ENCODE measurements at places on chromosomes 2 and 18. TPM values are rescaled to one million over a fixed set of nuclear protein-coding genes. Genes with fewer than 3 reads are reported as not detected.
A peak's percentile ranks its signal among the peaks of the same experiment; 100 is the strongest.

- DNase-seq = no peak
These were observed 334.7 kb upstream of the GULP1 start for GRCh38 chr2:187956906-187957534.

- DNase-seq = peak; percentile 78
These were observed at the start of gene CCBE1 for GRCh38 chr18:59697236-59697932. TSS of gene CCBE1 (minus strand) at chr18:59697423.

DNA sequence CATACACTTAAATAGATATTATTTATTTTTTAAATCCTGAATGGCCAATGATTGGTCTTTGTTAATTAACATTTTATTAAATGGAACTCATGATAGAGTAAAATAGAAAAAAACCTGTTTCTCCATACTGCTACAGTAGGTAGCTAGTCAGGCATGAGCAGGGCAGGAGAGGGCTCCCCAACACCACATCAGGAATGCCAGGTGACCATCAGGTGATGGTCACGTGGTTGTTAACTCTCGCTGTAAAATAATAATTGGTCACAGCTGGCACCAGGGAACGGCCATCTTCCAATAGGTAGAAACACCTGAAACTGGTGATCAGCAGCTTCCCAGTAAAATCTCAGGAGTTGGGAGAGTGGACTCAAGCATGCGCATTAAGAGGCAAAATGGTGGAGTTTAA, 172.2 kb downstream of the MEIS1 start:
- DNase-seq = no peak

DNA sequence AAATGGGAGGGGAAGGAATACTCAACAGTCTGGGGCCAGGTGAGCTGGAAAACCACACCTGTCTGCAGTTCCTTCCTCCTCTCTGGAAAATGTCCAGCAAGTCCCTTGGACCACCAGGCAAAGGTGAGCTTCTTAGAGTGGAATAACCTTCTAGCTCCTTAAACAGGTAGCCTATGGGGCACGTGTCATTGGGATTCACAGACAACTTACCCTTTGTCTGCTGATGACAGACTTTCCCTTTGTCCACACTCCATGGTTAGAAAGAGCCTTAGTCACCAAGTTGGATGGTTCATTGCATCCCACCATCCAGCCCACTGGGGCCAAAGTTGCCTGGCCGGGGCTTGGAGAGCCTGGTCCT, 98.0 kb upstream of the ITGA6 start:
- DNase-seq = no peak

DNA sequence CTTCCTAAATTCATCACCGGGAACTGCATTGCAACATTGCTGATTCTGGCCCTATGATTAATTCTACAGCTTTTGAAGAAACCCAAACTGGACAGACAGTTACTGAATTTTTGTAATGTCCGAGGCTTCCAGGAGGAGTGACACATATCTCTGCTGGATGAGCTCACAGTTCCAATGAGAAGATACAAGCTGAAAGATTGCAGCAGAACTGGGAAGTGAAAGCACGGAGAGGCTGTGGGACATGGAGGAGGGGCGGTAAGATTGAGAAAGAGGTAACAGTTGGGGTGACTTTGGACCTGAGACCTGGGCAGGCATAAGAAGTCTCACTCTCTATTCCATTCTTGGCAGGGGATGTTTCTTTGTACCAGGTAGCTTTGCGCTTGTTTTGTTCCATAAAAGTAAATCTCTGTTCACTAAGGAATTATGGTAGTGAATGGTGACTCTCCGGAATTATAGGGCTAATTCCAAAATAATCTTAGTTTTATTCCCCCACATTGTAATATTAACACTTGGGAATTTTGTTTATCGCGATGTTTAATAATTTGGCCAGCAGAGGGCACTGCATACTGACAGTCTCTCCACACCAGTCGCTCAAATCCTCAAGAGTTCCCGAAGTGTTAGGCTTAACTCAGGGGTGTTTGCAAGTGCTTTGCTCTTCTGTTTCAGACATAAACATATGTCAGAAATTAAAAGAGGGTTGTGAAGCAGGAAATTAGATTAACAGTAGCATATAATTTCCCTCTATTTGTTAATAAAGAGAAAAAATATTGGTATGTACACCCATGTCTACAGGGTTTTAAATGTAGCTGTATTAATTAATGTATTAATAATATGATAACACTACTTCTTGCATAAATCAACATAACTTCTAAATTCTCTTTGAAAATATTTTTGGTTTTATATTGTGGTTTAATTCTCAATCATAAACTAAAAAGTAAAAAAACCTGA, 201.4 kb downstream of the SOCS6 start:
- peak; percentile 73 for DNase-seq

- DNase-seq = peak; percentile 34
These were observed 109.8 kb upstream of the SIX2 start for GRCh38 chr2:45119038-45119437.

GRCh38 chr2:239750045-239750835, 274.9 kb downstream of the NDUFA10 start:
- no peak for DNase-seq

DNA sequence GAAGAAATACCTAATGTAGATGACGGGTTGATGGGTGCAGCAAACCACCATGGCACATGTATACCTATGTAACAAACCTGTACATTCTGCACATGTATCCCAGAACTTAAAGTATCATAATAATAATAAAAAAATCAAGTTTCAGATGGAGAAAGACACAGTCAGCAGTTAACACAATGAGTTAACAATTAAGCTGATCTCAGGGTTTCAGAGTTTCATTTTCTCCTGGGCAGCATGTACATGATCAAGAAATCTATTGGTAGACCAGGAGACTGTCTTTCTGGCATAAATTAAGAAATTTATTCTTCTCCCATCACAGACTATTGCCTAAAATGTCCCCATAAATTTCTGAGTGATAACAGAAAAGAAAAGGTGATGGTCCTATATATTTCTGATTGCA, 155.3 kb downstream of the RAD51AP2 start:
- DNase-seq = no peak

GRCh38 chr2:168054657-168055056, 192.7 kb downstream of the STK39 start:
- DNase-seq = no peak

- DNase-seq = no peak
These were observed 225.5 kb upstream of the TMEM200C start for GRCh38 chr18:6120820-6121279.

- no peak for DNase-seq
These were observed 109.2 kb upstream of the MAP2 start for GRCh38 chr2:209314653-209315052.

DNA sequence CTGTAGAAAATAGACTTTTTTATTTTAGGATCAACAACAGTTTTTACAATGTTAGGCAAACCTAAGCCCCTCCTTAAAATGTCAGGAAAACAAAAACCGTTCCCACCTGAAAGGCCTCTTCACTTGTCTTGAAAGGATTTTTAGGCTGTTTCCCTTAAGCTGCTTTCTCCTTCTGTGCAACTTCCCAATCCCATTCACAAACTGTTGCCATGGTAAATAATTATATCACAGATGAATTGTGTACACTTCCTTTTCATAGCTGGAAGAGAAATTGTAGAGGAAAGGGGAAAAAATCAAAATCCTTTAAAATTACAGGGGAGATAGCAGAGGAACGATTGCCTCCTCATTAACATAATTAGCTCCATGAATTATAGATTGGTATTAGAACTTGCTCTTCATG, 1488.0 kb upstream of the CELF4 start:
- no peak for DNase-seq

DNA sequence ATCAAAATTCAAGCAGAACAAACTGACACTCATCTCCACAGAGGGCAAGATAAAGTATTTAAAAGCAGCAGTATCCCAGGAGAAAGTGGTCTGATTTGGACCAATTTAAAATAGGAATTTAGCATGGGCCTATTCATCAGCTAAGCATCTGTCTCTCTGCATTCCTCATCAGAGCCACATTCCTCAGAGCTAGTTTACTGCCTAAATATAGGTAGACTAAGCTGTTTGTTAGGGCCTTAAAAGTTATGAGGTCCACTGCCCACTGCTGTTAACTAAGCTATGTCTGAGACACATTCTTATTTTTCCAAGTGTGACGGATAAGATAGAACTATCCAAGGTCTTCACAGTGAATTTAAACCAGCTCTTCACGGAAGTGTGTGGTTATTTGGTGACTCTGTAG, 17.6 kb downstream of the NEB start:
- no peak for DNase-seq

DNA sequence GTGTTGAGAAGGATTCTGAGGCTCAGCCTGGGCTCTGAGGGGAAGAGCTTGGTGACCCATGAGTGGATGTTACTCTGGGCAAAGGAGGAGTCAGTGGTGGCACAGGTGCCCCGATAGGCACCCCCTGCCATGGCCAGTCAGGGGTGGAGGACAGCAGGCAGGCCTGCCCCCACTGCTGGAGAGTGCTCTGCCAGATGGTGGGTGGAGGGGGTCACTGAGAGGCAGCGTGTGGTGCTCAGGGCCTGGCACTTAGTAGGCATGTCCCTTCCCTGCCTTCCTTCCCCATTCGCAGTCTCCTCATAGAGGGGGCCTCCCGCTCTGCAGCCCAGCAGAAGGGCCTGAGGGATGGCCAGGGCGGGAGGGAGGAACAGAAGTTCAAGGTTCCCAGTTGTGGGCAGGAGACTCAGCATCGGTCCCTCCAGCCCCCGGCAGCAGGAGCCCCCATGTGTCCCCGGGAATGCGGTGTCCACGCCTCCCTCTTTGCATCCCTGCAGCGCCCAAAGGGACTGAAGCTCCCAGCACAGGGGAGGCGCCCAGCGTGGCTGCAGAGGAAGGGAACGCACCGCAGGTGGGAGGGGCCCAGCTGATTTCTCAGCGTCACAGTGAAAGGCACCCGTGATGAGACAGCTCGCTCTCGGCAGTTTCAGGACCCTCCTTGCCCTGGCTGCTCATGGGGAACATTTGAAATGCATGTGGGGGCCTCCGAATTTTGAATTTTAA, 5.7 kb upstream of the SNED1 start:
- no peak for DNase-seq

- no peak for DNase-seq
These were observed 33.3 kb downstream of the KIAA1328 start for GRCh38 chr18:36862182-36862581.

DNA sequence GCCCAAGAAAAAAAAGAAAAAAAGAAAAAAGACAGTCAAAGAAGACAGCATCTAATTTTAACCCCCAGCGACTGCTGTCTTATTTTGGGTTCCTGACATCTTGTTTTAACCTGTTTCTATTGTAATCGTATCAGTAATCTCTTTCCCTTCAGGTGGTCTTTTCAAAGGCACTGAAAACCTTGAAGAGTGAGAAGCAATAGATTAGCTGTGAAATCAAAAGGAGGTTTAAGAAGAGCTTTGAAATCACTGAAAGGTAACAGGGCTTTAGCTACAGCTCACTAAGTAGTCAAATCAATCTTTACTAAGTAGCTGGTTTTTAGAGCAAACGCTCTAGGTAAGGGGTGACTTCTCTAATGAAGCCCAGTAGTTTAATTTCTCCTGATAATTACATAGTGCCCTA, 5.4 kb upstream of the TANC1 start:
- no peak for DNase-seq

DNA sequence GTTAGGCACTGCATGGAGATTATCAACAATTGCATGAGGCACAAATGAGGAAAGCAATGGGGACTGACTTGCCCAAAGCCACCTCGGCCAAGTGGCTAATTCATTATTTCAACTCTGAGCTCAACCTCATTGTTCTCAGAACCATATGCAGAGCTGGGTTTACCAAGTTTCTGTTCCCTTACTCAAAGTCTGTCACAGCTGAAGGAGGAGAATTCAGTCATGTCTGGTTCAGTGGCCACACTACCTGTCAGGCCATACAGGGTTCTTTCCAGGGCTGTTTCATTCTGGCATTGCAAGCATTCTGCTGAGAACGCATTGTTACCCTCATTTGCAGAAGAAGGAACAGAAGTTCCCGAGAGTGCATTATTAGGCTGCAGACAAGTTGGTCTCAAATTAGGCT, 181.7 kb downstream of the MYT1L start:
- DNase-seq = no peak

GRCh38 chr2:192570788-192571187, 376.1 kb upstream of the TMEFF2 start:
- no peak for DNase-seq

DNA sequence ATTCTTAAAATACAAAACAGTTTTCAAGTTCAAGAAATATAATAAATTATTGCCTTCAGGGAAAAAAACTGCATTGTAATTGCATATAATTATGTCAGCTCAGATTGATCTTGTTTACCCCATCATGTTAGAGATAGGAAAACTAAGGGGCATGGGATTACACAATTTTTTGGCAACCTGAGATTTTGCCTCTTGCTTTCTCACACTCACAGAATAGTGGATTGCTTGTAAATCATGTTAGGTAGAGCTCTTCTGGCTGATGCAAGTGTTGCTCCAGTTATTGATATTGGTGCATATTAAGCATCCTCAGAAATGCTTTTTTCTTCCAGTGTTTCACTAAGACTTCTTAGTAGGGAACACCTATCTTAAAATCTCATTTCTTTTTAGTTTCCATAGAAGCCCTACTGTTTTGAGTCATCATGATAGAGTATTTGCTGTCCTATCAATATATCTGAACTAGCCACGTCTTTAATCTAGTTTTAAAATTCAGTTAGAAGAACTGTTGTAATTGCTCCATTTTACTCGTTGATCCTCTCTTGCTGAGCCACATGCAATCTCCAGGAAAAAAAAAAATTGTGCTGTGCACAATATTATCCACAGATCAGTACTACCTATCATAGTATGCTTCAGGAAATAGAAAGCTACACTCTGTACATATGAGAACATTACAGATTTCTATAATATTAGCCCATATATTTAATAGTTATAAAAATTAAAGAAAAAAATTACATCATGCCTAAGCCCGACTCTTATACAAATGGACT, 393.1 kb downstream of the LRP1B start:
- no peak for DNase-seq

- no peak for DNase-seq
These were observed 1.2 kb upstream of the ANO7 start for GRCh38 chr2:241187101-241187917.

- DNase-seq = peak; percentile 10
These were observed 547.6 kb downstream of the CPS1 start for GRCh38 chr2:211103989-211104388.

Gene PIAS2
- 30.7 TPM for total RNA-seq

Gene CCDC68
- 13.0 TPM for total RNA-seq

Gene IL1RL2
- total RNA-seq = not detected

Gene OXER1
- 5.1 TPM for total RNA-seq

Gene NEU2
- not detected for total RNA-seq

Gene KATNAL2
- 4.4 TPM for total RNA-seq
